Thoracic aorta (tissue), 2 donors: ENCODE measurements at places on chromosomes 1 and 21.

GRCh38 chr1:201153474-201154388 is 543 bp downstream of the TMEM9 start:
- DNase-seq: no peak

DNA sequence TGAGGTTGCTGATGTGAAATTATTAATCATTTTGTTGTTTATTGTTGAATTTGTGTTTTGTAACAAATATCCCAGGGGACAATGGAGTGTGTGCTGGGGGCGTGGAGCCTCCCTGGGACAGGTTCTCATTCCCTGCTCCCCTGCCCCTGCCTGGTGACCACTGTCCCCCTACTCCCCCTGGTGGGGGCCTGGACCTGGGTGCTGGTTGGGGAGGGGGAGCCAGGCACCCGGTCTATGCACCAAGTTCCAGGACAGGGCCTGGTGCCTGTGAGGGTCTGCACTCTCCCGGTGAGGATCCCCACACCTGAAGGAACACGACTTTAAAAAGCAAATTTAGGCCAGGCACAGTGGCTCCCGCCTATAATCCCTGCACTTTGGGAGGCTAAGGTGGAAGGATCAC is 42.4 kb downstream of the CHD5 start:
- DNase-seq: no peak

DNA sequence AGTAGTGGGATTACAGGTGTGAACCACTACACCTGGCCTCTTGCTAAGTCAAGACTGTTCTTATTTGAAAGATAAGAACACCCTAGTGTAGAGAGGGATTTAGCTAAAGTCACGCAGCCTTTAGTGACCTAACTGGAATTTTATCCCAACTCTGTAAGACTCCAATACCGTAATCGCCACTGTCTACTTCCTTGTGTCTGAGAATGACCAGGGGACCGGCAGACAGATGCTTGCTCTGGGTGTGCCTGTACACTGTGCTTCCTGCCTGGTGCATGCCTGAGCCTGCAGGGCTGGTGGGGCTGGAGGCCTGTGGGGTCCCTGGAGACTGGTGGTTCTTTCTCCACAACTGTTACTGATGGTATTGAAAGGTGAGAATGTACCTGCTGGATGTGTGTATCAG is 15.3 kb downstream of the MFSD2A start:
- no peak for DNase-seq

- no peak for DNase-seq
These were observed 39.7 kb downstream of the SLC35A3 start for GRCh38 chr1:100009458-100009857.

GRCh38 chr1:207268337-207268736 is 53.1 kb upstream of the CD55 start:
- no peak for DNase-seq

DNA sequence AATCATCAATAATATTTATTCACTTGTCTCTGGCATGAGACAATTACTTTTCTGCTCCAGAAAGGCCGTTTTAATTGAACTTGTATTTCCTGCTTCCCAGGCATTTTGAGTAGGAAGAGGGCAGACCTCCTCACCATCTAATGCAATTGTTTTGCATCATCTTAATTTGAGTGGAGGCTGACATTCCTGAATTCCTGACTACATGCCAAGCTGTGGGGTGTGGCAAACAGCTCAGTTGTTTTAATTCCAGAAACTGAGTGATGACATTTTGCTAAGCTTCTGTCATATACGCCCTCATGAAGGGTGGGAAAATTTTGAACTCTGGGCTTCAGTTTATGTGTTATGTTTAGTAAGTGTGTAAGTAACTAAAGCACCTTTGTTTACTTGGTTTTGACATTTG is 125.4 kb upstream of the USP25 start:
- DNase-seq: no peak

DNA sequence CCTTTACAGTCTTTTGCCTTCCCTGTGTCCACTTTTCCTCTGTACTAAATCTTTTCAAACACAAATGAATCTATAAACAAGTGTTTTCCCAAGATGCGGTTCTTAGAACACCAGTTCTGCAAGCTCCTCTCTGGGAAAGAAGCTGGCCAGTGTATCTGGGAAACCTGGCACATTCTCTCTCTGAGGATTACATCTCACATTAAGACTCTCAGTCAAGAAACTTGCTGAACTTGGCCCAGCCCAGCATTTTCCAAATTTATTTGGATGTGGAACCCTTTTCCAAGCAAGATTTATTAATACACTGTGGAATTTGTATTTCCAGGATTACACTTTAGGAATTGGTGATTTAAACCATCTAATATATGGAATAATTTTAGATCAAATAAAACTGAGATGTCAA is 105.7 kb downstream of the ZNF281 start:
- no peak for DNase-seq

DNA sequence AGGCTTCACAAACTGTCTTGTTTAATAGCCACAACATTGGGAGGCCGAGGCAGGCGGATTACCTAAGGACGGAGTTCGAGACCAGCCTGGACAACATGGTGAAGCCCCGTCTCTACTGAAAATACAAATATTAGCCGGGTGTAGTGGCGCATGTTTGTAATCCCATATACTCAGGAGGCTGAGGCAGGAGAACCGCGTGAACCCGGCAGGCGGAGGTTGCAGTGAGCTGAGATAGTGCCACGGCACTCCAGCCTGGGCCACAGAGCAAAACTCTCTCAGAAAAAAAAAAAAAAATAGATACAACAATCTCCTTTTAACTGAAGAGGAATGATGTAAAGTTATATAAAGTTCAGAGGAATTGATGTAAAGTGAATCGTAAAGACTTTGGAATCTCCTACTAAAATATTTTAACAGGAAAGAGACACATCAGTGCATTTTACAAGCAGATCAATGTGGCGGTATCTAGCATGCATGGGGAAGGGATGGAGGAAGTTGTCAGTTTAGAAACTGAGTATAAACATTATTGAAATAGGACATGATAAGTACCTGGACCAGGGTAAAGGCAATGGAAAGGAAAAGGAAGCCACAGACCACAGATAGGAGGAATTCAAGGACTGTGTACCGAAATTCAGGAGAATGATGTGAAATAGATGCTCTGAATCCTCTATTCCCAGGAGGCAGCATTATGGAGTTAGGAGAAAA is 41.5 kb downstream of the PTPRC start:
- DNase-seq: no peak

DNA sequence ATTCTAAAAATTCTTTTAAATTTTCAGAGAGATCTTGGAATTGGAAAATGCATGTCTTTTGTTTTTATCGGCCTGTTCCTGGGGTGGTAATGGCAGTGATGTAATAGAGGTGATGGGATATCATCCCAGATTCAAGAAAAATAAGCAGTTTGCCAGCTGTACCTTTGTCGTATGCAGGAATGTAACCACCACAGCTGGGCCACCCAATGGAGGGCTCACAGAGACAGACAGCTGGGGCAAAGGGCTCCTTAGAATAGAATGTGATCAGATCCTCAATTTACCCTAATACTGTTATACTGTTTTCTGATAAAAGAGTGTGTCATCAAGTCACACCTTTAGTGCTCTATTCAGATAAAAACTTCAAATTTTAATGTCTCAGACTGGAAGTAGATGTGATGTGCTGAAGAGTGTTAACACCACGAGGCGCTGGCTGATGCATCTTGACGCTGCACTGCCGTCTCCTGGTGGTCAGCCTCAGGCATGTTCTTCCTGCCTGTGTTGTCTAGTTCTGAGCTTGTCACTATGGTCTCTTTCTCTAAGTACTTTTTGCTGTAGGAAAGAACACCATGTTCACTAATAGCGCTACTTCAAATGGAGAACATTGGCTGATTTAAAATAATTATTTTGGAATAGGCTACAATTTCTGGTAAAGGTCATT is 78.8 kb downstream of the C1orf21 start:
- DNase-seq: no peak

GRCh38 chr1:27807385-27807784 is 23.2 kb upstream of the PPP1R8 start:
- no peak for DNase-seq

- DNase-seq: peak; percentile 7
These were observed 432 bp downstream of the AKT3 start for GRCh38 chr1:243849421-243850201.

- DNase-seq: no peak
These were observed 501 bp upstream of the MRAP start for GRCh38 chr21:32298148-32298559.

GRCh38 chr1:44422161-44422560 is 17.1 kb downstream of the RNF220 start:
- no peak for DNase-seq

DNA sequence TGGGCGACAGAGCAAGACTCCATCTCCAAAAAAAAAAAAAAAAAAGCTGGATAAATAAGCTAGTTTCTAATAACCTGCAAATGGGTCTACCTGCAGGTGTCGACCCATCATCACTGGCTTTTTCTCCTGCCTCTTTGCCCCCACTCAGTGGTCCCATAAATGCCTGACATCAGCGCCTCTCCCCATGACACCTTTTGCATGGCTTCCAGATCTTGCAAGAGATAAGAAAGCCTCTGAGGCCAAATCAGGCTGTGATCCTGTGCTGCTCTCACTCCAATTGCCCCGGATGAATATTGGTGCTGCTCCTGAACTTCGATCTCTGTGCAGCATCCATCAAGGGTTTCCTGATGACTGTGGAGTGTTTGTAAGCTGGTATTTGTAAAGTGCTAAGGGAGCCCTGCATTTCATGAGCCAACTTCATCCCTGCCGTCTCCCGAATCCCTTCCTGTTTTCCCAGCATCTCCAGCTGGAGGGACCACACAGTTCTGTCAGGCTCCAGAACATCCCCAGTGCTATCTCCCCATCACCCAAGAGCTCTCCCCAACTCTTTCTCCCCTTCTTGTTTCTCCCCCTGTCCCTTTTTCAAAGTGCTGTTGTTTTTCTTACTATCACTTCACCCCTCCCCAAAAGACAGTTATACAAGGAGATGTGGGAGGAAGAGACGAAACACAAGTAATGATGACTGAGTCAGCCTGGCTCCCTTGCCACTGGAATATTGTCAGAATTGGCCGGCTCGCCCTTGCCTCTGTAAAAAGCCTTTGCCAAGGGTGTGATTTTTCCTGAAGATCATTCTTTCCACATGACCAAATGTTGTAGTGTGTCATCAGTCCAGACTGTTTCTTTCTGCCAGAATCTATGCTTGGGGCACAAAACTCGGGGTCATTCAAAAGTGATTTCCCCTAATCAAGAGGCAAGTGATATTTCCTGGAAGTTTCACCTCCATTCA is 2.8 kb upstream of the EFHD2 start:
- DNase-seq: no peak
